NCI-H1436 treated with DMSO at 0.1 percent for 48 hours (cell line): ENCODE measurements at places on chromosomes 5 and 9.

- DNase-seq = no peak
Measured at GRCh38 chr9:101618698-101619097, 23.9 kb upstream of the PPP3R2 start.

- DNase-seq = no peak
Measured at GRCh38 chr9:121694600-121694999, 43.2 kb downstream of the DAB2IP start.

- DNase-seq = no peak
Measured at GRCh38 chr5:176427971-176428370, 11.6 kb upstream of the CLTB start.

- DNase-seq = no peak
Measured at GRCh38 chr5:147699496-147700088, 82.9 kb downstream of the JAKMIP2 start.
